Choroid plexus epithelial cell (primary cell): ENCODE measurements at places on chromosomes 1 and 21.

DNA sequence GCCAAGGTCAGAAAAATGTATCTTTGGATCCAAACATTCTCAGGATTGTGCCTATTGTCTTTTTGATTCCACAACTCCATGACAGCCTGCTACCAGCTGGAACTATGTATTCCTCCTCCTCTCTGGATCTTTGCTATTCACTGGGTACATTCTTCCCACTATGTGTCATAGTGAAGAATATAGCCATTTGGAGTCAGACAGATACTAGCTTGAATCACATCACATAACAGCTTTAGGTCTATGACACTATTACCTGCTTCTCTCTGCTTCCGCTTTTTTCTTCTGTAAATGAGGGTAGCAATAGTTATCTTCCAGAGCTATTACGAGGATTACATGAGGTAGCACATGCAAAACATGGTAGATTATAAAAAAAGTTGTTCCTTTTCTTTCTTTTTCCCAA lies 5.4 kb upstream of the EXO1 start:
- DNase-seq, result peak; percentile 51

- no peak for DNase-seq
Measured at GRCh38 chr21:46158666-46159300, 3.4 kb upstream of the FTCD start.

DNA sequence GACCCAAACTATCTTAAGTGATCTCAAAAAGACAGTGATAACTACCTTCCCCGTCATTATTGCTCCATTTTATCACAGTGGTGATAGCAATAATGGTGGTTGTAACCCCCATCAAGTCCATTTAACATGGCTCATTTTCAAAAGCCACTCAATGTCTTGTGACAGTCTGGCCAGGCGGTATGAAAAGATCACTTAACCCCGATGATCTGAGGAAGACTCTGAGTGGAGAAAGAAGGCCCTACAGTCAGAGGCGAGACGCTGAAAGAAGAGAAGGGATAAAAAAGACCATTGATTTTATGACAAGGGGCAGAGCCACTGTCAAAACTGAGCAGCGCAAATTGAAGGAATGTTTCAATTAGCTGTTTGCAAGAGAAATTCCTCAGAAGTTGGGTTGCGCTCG lies 417.2 kb upstream of the PBX1 start:
- no peak for DNase-seq

DNA sequence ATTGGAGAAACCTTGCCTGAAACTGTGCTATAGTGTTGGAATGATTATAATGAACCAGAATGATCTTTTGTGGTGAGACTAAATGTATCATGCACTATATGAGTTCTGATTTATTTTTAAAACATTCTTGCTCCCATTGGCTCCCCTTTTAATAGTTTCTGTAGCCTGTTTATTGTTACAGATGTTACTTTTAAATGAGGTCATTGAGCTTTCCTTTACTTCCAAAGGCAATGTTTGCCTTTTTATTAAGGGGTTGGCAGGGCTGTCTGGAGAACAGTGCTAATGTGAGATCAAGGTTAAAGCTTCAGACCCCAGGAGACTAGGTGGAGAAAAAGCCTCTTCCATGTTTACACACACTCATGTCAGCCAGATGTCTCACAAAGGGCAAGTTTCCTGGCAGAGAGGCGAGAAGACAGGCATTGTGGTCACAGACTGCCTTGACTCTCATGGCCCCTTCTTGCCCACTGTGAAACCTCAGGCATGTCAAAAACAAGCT lies 120.6 kb upstream of the RAVER2 start:
- peak; percentile 81 for DNase-seq

DNA sequence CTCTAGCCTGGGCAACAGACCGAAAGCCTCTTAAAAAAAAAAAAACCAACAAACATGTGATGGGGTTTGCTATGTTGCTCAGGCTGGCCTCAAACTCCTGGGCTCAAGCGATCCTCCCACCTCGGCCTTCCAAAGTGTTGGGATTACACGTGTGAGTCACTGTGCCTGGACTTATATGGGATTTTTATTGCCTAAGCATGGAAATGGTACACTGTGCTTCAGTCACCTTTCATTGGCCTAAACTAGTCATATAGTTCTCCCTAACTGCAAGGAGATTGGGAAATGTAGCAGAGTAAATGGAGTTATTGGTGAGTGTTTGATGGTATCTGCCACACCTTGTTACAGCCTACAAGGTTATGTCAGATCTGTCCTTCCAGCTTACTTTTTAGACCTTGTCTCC lies 17.2 kb upstream of the MEF2D start:
- DNase-seq, result no peak

GRCh38 chr1:80666073-80666472 lies 1134.7 kb upstream of the ADGRL2 start:
- DNase-seq, result no peak

DNA sequence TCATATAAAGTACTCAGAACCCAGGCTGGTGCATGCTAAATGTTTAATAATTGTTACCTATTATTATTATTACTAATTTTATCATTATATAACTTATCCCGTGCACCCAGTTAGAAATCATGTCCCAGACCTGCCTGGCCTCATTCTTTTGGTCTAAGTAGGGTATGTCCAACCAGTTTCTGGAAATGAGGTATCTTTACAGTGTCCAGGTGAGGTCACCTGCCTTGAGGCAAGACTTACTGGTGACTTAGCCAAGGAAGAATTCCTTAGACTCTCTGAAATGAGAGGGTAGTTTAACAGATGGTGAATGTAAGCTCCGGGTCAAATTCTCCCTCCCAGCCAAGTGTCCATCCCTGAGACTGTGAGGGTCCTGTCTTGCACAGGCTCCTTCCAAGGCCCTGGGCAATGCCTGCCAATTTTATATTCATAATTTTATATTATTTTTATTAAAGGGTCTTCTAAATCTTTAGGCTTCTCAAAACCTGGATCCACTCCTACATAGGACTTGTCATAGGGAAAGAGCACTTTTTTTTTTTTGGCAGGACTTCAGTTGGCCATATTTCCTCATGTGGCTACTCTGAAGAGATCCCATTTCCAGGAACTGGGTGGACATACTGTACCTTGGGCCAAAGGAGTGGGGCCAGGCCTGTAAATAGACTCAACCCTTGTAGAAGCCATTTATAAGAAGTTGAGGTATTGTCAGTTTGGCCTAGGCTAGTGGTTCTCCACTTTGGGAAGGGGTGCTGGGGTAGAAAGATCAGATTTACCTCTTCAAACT lies 96.7 kb upstream of the KCNA3 start:
- DNase-seq, result no peak

DNA sequence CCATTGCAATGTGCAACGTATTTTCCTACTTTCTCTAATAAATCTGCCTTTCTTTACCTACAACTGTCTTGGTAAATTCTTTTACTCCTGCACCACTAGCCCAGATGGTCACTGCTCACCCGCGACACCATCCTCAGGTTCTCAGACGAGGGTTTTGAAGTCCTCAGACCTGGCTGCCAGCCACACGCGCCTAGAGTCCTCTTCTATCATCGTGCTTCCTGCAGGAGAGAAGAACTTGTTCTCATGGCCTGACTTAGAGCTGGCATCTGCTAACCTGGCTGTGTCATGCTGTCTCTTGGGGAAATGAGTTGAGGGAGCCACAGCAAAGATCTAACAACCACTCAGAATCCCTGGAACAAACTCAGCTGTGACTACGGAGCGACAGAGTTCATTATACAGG lies 30.3 kb upstream of the PGBD5 start:
- no peak for DNase-seq

DNA sequence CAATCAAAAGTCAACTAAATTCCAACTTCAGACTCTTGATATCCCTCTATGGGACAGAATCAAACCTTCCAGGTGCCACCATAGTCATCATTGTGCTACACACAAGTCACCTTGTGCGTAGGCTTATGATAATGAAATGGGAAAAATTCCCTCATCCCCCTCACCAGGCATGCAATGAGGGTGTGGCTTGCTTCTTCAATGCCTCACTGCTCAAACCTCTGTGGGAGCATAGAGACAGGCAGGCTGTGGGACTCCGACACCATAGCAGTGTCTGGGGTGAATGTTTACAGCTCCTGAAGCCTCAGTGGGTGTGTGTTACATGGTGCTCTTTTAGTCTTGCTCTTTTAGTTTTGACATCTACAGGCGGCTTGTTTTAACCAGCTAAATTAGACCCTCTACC lies 42.4 kb downstream of the ZNF697 start:
- DNase-seq, result no peak

DNA sequence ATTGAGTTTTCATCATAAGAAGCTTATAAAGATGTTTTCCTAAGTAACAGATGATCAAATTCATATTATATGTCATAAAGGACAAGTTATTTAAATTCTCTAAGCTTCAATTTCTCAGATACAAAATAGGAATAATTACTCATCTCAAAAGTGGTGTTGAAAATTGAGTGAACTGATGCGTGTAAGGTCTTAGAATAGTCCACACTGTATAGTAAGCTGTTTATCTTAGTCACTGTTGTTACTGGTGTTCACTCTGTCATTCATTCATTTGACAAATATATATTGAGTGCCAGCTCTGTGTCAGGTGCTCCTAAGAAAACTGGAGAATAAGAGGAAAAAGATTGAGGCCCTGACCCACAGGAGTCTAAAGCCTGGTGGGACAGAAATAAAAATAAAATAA lies 186.3 kb upstream of the BRINP3 start:
- no peak for DNase-seq

GRCh38 chr1:214318956-214319736 lies 38.2 kb downstream of the SMYD2 start:
- no peak for DNase-seq

DNA sequence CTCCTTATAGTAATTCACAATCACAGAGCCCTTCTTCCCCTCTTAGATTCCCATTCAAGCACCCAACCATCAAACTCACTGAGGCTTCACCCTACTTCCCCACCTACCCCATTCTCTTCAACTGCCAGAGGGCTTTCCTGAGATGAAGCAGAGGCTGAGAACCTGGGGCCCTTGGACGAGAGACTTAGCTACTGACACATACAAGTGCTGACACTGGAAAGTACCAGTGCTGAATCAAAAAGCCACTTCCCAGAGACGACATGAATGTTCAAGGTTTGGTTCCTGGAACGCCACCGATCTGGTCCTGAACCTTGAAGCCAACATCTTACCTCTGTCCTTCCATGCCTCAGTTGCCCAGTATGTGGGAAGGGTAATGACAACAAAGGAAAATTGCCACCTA lies 16.6 kb upstream of the RAP1A start:
- DNase-seq, result no peak

DNA sequence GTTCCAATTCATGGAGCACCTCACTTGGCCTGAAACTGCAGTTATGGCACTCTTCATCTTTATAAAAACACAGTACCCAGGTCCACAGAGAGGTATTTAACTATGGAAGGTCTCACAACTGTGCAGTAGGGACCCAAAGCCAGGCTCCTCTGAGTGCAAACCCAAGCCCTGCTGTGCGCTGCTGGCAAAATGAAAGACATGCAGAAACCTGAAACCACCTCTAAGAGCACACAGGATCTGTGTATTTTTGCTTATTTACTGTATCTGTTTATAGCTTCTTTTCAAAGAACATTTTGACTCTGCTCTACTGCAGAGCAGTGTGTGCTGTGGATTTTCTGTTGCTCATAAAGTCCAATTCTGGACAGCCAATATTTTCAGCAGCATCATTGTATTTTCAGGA lies 166.6 kb downstream of the DSCAM start:
- no peak for DNase-seq

GRCh38 chr21:38654580-38654979 lies 151.1 kb upstream of the ETS2 start:
- DNase-seq, result no peak

DNA sequence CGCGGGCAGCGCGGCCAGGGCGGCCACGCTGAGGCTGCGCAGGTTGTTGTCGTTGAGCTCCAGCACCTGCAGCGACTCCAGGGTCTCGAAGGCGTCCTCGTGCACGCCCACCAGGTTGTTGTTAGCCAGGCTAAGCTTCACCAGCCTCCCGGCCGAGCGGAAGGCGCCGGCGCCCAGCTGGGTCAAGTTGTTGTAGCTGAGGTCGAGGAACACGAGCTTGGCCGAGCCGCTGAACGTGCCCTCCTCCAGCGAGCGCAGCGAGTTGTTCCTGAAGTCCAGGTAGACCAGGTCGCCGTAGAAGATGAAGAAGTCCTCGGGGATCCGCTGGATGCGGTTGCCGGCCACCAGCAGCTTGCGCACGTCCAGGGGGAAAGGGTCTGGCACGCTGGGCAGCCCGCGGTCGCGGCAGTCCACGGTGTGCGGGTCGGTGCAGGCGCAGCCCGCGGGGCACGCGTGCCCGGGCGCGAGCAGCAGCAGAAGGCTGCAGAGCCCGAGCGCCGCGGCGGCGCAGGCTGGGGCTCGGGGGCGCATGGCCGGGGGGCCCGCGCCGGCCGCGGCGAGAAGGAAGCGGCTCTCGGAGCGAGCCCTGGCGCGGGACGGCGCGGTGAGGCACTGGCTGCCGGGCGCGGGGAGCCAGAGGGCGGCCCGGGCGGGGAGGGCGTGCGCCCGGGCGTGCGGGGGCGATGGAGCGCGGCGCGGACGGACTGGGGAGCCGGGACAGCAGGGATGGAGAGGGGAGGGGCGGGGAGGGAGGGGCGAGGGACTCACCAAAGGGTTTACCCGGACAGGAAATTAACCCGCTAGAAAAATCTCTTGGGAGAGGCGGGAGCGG lies 524 bp downstream of the LRRC38 start:
- no peak for DNase-seq

DNA sequence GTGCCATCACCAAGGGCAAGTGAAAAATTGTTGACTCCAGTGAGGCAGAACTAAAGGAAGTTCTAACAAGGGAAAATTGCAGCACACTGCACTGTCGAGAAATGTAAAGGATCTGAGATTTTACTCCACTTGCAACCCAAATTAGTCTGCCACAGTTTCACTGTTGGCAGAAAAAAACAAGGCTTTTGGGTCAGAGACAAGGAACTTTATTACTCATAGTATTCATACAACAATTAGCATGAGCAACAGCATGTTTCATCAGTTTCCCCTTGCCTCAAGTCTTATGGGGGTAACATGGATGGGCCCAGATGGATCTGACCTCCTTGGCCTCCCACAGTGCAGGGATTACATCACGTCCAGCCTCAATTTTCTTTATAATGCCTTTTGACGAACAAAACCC lies 125.3 kb downstream of the LTN1 start:
- peak; percentile 10 for DNase-seq

DNA sequence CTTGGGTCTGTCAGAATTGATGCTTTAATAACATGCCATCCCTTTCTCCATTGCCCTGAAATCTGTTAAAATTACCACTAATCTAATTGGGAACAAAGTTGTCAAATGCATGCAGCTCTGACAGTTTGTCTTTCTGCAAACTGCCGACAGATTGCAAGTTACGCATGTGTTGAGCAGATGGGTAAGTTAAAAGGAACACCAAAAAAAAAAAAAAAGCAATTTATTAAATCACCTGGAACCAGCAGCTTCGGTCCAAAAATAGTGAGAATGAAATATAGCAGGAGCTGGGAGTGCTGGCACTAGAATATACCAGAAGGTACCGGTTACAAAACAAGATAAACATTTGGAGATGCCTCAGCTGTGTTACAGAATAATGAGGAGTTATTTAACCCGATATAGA lies 149.6 kb upstream of the C1orf87 start:
- DNase-seq, result no peak

GRCh38 chr1:158121604-158122254 lies 59.0 kb upstream of the CD1D start:
- DNase-seq, result peak; percentile 67
